AG09309 (cell line): ENCODE measurements at places on chromosomes 12 and 14.

DNA sequence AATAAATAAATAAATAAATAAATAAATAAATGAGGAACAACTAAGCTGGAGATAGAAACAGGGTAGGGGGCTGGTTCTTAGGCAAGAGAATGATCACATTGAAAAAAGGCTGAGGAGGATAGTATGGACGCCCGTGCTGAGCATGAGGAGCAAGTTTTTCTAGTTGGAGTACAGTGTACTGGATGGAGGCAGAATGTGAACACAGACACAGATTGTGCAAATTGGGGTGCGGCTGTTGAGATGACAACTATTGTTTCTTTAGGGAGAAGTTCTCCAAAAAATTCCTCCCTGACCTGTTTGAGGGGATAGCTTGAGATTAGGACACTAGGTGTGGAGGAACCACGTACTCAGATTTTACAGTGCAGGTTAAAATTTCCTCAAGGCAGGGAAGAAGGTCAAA lies 979 bp upstream of the BIN2 start:
- DNase-seq = no peak

DNA sequence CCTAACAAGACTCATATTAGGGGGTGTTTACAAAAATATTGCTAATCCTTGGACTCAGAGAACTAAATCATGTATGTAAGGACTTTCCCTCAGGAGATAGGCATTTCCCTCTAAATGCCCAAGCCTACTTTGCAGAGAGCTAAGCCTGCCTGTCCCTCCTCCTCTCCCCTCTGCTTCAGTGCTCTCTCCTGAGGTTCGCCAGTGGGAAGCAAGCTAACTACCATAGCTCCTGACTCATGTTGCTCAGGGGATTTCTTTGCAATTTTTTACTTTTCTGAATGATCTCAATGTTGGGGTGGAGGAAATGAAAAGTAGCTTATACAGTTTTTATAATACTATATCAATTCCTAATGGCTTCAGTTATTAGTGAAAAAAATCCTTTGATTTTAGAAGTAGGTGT lies 29.6 kb downstream of the IFT43 start:
- DNase-seq = no peak

GRCh38 chr14:28467611-28468010 lies 299.0 kb upstream of the FOXG1 start:
- no peak for DNase-seq

DNA sequence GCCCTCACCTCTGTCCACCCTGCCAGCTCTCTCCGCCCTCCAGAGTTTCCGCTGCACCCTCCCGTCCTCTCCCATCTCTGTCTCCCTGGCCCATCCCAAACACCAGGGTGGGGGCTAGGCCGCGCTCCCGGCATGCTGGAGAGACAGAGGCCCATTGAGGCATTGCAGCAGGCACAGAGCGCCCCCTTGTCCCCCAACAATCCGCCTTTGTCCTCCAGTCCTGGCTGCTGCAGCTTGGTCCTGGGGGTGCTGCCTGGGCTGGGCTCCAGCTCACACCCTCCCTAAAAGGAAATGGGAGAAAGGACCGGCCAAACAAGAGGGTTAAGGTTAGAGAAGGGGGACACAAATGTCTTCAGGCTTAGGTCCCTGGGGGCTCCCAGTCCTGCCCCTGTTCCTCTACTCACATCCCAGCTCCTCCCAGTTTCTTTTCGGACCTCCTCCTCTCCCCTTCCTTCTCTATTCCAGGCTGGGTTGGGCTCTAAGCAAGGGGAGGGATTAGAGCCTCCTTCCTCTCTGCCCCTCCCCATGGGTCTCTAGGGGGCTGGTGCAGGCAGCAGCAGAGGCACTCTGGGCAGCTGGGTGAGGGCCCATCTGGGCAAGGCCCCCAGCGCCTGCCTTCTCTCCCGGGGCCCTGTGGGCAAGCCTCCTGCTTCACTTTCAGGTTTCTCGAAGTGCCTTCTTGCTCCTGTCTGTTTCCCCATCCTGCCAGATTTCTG lies at the start of gene CMTM5:
Gene CMTM5, plus strand, starts transcription at position 565 of the 716 bp plus-strand sequence. CDS start 206 bp downstream, outside the sequence.
- DNase-seq = no peak

DNA sequence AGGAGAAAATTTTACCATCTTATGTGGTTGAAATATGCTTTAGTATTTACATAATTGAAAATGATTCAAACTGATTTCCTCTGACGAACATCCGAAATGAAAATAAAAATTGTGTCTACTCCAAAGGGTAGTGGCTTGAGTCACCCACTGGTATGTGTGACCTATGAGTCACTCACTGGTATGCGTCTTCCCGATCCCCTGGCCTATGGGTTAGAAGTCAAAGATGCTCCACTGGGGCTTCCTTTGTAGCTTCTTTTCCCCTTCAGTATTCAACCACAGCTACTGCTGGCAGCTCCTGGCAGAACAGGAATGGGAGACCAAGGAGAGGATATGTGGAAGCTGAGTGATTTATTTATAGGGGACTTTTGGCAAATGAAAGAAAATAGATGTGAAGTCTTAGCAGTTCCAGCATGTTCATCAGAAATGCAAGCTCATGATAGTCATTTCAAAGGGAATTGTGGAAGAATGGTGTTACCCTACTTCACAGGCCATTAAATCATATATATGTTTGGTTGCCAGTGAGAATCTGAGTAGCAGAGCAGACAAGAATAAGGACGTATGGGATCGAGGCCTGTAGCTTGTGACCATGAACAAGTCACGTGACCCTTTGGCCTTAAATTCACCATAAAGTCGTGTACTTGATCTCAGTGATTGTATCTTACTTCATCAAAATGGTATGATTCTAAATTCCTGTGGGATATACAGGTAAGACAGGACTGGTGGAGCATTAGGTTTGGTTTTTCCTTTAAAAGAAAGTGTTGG lies 108.3 kb downstream of the CRADD start:
- DNase-seq = peak; percentile 86

DNA sequence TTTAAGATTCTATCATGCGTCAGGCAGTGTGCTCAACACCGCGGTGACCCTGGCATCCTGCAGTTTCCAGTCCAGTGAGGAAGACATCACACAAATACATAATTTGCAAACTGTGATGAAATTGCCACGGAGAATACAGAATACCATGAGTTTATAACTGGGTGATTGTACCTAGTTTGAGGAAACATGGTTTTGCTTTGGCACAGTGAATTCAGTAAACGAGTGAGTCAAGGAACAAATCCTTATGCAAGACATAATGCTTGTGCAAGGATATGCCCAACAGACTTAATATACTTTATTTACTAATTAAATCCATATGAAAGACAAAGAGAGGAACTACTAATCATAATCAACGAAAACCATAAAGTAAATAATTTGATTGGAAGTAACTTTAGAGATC lies 311.8 kb upstream of the TMTC1 start:
- no peak for DNase-seq

GRCh38 chr14:50560931-50561285 lies 963 bp downstream of the ATL1 start:
- DNase-seq = peak; percentile 20

GRCh38 chr14:104552738-104553125 lies 26.8 kb upstream of the C14orf180 start:
- no peak for DNase-seq

GRCh38 chr12:52755533-52755932 lies 21.6 kb downstream of the KRT76 start:
- DNase-seq = no peak

- DNase-seq = no peak
Observed at GRCh38 chr14:85057221-85057620, 472.7 kb upstream of the FLRT2 start.

DNA sequence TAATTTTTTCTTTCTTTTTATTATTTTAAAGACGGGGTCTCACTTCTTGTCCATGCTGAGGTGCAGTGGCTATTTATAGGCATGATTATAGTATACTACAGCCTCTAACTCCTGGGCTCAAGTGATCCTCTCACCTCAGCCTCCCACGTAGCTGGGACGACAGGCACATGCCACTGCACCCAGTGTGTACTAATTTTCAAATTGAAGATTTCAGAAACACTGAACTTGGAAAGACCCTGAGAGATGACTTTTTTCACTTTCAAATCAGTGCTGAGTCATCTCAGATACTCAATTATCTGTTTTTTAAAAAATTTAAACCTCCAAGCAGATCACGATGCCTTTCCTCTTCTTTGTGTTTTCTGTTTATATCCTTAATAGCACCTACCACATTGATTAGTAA lies 53.7 kb upstream of the COCH start:
- DNase-seq = no peak

DNA sequence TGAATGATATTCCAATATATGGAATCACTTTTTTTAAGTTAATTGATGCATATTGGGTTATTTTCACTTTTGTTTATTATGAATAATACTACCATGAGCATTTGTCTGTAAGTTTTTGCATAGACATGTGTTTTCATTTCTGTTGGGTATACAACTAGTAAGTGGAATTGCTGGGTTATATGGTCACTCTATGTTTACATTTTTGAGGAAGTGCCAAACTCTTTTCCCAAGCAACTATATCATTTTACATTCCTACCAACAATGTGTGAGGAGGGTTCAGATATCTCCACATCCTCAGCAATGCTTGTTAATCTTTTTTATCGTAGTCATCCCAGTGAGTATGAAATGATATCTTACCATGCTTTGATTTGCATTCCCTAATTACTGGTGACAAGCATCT lies 64.0 kb downstream of the MON2 start:
- peak; percentile 10 for DNase-seq

GRCh38 chr12:104426926-104427546 lies 29.7 kb upstream of the CHST11 start:
- DNase-seq = peak; percentile 53

GRCh38 chr12:2842948-2843347 lies 8.1 kb upstream of the NRIP2 start:
- DNase-seq = no peak

GRCh38 chr14:22487941-22488340 lies 101.1 kb downstream of the DAD1 start:
- DNase-seq = no peak

DNA sequence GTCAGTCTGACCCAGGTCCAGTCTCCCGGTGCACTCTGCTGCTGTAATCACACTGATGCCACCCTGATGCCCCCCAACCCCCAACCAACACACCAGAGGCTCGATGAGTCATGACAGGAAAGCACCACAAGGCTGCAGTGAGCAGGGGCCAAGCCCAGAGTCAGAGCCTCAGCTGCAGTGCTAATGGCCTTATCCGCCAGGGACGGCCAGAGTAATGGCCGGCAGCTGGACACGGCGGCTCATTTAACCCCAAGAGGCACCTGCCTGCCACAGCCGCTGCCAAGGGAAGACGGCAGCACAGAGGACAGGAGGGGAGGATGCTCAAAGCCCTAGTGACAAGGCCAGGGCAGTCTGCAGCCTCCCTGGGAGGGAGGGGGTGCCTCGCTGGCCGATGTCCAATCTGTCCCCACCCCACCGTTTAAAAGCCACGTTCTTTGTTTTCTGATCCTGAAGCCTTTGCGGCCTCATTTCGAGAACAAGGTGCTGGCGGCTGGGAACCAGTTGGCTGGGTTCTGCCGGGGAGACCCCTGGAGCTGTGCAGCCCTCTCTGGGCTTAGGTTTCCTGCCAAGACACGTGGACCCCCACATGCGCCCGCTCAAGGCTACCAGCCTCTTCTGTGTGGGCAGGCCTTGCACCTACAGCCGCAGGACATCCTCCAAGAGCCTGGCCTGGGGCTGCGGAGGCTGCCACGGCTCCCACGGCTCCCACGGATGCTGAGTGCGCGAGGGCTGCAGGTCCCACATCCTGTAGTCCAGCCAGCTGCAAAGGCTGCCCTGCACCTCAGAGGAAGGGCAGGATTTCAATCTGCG lies 13.1 kb downstream of the CCDC85C start:
- DNase-seq = no peak

- DNase-seq = no peak
Observed at GRCh38 chr14:80426683-80427082, 215.4 kb upstream of the DIO2 start.

- no peak for DNase-seq
Observed at GRCh38 chr12:46005151-46005797, 14.9 kb upstream of the SCAF11 start.

- DNase-seq = no peak
Observed at GRCh38 chr14:47929334-47929733, 253.9 kb upstream of the MDGA2 start.

GRCh38 chr12:127125607-127126259 lies 1141.2 kb upstream of the TMEM132C start:
- DNase-seq = peak; percentile 56

GRCh38 chr12:6345319-6346091 lies 3.6 kb upstream of the TNFRSF1A start:
- peak; percentile 85 for DNase-seq

GRCh38 chr12:11543457-11544158 lies 105.9 kb upstream of the ETV6 start:
- no peak for DNase-seq

DNA sequence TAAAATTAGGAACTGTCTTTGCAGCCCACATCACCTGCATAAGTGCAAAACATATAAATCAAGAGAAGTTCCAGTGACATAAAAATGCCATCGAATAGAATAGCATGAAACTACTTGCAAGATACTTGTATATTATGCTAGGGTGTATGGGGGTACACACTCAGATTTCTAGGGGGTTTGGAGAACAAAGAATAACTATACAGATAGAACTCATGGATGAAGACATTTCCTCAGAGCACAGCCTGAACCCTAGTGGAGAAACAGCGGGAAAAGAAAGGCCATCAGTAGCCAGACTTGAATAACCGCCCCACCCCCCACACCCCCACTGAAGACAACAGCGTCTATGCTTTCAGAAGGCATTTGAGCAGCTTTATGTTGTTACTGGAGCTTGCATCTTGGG lies 425.8 kb downstream of the NPAS3 start:
- DNase-seq = no peak

DNA sequence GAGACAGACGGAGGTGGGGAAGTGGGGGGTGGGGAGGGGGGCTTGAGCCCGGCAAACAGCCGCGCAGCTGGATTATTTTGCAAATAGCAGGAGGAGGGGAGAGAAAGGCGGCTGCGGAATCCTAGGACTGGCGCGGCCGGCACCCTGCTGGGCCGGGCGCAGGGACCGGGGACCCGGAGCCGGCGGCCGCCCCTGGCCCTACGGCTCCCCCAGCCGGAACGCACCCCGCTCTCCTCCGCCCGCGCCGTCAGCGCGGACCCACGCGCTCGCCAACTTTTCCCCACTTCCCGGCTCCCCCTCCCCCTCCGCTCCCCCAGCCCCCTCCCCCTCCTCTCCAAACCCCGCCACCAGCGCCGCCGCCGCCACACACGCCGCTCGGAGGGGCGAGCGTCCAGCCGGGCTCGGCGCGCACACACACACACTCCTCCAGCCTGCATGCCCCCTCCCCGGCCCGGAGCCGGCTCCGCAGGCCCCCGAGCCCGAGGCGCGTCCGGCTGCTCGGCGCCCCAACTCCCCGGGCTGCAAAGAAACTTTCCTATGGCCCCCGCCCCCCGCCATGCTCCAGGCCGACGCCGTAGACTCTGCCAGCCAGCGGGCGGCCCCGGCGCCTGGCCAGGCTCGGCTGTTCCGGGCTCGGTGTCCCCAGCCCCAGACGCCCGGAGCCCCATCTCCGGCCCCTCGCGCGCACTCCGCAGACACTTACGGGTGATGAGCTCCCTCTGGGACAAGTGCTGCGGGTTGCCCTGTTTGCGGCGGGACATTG lies 1.4 kb downstream of the BCL11B start:
- DNase-seq = no peak

GRCh38 chr12:15289192-15289591 lies 33.1 kb upstream of the PTPRO start:
- no peak for DNase-seq
